ENCODE measurements at places on chromosomes 1 and 21.

- DNase-seq, result no peak
These were observed 967 bp downstream of the CENPS start for GRCh38 chr1:10431070-10431730.

GRCh38 chr1:116087628-116088027 is 23.6 kb upstream of the MAB21L3 start:
- no peak for DNase-seq

DNA sequence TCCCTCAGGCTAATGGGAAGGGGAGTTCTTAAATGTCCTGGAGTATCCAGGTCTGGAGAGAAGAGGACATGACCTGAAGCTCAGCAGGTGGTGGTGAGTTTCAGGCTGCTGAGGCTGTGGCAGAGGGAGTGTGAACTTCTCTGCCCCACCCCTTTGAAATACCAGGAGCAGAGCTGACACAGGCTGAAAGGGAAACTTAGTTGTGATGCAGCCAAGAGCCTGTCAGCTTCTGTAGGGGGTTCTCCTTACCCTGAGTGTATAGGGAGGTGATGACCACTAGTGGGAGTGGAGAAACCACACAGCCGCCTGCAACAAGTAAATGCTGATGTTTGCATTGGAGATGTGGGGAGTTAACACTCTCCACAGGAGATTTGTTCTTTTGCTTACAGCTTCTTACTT is 152.3 kb downstream of the FCRL5 start:
- DNase-seq, result no peak

- DNase-seq, result no peak
These were observed at the start of gene RXFP4 for GRCh38 chr1:155940993-155941844. Gene RXFP4, plus strand, starts transcription at chr1:155941638. Its CDS starts 72 bp downstream, at chr1:155941710.

- DNase-seq, result no peak
These were observed 87.5 kb upstream of the RHOU start for GRCh38 chr1:228647523-228648444.

DNA sequence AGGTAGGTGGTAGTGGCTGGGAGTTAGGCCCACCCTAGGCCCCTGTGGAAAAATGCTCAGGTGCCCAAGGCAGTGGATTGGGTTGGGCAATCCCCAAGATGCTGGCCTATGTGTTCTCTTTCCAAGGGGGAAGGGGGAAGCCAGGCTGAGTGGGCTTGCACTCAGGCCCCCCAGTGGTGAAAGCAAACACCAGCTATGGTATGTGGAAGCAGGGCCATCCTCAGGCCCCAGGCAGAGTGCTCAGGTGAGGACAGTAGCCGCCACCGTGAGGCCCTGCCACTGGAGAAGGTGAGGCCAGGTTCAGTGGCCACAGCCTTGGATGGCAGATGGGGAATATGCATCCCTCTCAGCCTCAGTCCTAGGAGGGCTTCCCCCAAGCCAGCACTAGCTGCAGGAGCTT is 11.8 kb downstream of the LY9 start:
- no peak for DNase-seq

- DNase-seq, result no peak
These were observed 16.8 kb downstream of the LAMC1 start for GRCh38 chr1:183039985-183040447.

- DNase-seq, result no peak
These were observed 112.0 kb downstream of the PDE4B start for GRCh38 chr1:65904681-65905083.

DNA sequence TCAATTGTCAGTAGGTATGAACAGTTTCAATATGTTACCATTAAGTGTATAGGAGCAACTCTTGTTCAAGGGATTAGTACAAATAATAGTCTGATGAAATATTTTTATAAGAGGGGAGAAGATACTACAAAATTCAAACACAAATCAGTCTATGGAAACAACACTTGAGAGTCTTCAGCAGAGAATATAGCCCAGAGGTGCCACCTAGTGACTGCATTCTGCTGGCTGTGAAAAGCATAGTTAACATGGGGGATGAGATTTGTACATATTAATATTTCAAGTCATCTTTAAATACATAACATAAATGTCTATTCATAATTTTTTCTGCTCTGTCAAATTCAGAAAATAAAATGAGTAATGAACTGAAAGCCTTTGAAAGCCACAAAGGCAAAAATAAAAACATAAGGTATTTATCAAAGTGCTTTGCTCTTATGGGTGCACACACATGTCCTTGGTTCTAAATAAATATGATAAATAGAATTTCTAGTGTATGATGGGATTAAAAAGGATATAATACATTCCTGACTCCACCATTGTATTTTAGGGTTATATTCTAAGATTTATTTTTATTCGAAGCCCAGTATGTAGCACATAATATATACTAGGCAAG is 440.9 kb upstream of the ZRANB2 start:
- DNase-seq, result no peak

DNA sequence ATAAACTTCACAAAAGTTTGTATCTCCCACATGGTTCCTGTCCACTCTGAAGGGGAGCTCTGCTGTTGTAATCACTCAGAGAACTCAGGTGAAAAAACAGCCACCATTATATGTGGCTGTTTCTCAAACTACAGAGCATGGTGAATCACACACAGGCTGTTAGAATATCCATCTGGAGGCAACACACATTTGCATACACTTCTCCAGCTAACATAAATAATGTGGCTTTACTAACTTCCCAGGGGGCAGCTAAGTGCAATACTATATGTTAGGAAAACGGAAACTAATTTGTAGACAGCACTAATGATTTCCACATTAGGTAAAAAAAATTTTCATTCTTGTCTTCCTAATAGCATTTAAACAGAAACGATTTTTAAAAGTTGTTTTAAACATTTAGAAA is 49.3 kb downstream of the PTGFR start:
- DNase-seq, result no peak

- no peak for DNase-seq
These were observed 61.3 kb downstream of the FAF1 start for GRCh38 chr1:50898773-50899172.

DNA sequence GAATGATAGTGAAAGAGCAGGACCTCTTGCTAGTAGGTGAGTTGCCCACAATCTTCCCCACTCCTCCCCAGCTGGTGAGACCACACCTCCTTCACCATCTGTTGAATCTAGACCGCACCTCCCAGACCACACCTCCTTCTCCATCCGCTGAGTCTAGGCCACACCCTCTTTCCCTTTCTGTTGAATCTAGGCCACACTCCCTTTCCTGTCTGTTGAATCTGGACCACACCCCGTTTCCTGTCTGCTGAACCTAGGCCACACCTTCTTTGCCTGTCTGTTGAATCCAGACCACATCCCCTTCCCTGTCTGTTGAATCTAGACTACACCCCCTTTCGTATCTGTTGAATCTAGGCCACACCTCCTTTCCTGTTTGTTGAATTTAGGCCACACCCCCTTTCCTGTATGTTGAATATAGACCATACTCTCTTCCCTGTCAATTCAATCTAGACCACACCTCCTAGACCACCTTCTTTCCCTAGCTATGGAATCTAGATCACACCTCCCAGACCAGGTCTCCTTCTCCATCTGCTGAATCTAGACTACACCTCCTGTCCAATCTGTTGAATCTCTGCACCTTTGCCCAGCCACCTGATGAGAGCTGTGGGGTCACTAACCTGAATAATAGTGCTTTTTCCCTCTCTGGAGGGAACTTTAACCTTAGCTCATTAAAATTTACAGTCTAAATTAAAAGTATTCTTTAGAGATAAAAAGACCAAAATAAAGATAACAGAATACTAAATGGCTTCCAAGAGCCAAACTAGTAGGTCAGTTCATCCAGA is 116.3 kb downstream of the DAB1 start:
- DNase-seq, result no peak

GRCh38 chr1:63074321-63074720 is 248.0 kb upstream of the FOXD3 start:
- DNase-seq, result no peak

GRCh38 chr1:23704834-23705495 is 13.4 kb downstream of the RPL11 start:
- DNase-seq, result no peak

GRCh38 chr1:95627244-95627643 is 393.2 kb downstream of the RWDD3 start:
- no peak for DNase-seq

GRCh38 chr1:31208361-31208945 is 31.2 kb downstream of the NKAIN1 start:
- DNase-seq, result no peak

GRCh38 chr1:106254748-106255147 is 801.7 kb upstream of the PRMT6 start:
- DNase-seq, result no peak

DNA sequence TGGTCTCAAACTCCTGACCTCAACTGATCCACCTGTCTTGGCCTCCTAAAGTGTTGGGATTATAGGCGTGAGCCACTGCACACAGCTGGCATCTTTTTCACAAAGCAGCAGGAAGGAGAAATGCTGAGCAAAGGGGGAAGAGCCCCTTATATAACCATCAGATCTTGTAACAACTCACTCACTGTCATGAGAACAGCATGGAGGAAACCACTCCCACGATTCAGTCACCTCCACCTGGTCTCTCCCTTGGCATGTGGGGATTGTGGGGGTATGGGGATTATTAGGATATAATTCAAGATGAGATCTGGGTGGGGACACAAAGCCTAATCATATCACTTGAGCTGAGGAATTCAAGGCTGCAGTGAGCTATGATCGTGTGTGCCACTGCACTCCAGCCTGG is 3.0 kb upstream of the MFSD2A start:
- no peak for DNase-seq

GRCh38 chr21:15210235-15210678 is 145.5 kb upstream of the NRIP1 start:
- DNase-seq, result no peak

GRCh38 chr1:177772386-177772960 is 197.4 kb downstream of the SEC16B start:
- DNase-seq, result no peak

DNA sequence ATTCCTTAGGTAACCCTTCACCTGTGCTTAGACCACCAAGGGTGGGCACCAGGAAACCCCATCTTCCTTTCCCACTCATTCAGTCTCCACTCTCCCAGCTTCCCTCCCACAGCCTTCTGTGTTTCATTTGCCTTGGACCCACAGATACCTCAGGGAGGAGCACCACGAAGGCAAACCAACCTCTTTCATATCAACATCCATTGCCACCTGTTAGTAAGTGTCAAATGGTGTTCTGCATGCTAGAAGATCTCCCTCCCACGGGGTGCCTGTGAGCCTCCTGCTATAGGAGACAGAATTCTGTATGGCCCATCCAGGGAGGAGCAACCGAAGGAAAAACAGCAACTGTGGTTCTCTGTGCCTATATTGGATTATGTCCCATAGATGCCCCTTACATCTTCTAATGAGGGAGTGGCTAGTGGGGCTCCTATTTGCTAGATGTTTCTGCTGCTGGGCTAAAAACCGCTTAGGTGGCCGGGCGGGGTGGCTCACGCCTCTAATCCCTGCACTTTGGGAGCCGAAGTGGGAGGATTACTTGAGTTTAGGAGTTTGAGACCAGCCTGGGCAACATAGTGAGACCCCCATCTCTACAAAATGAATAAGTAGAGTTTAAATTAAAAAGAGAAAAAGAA is 25.6 kb upstream of the SCCPDH start:
- no peak for DNase-seq

GRCh38 chr1:39277879-39278278 is 73.4 kb downstream of the MACF1 start:
- DNase-seq, result no peak

DNA sequence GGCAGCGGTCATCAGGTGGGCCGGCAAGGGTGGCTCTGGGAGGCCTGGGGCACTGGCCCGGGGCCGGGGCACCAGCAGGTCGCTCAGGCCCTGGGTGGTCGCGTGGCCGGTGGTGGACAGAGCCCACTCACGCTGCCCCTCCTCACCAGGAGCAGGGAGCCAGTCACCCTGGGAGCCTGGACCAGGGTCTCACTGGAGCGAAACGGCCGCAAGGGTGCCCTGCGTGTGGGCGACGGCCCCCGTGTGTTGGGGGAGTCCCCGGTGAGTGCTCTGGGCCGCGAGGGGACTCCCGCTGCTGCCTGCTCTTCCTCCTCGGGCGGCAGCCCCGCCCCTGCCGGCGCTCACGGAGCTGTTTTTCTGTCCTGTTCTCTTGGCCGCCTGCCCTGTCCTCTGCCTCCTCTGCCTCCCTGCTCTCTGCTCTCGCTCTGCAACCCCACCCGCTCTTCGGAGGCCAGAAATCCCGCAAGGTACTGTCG is 23.5 kb downstream of the RNF223 start:
- DNase-seq, result no peak

DNA sequence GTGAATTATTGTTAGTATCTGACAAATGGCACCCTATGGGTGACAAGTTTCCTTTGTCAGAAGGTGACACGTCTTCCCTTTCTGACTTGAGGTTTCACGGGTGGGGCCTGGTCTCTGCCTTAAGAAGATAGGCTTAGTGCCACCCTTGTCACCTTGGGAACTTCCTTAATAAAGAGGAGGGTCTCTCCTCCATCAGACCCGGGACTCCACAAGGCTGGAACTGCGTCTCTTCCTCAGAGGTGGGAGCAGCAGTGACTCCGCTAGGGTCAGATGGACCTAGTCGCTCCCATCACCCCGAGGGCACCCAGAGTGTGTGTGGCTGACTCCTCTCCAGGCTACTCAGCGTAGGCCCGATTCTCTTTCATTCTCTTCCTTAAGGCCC is 774 bp upstream of the WDTC1 start:
- no peak for DNase-seq

GRCh38 chr1:203645996-203646395 is 19.4 kb downstream of the ATP2B4 start:
- DNase-seq, result no peak

DNA sequence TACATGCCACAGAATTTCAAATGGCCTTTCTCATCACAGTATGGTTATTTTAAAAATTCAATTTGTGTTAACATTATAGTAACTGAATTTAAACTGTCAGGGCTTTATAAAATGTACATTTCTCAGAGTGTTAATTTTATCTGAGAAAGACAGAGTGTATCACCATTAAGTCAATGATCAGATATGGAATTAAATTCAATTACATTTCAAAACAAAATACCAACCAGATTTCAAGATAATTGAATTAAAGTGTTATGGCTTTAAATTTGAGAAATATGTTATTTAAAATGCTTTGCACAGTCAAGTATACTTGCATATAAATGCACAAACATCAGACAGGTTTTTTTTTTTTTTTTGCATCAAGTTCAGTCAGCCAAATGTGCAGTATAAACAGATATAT is 1574.4 kb downstream of the BRINP3 start:
- no peak for DNase-seq

- no peak for DNase-seq
These were observed 1745.3 kb downstream of the MRPL39 start for GRCh38 chr21:23861911-23862504.

GRCh38 chr21:42612390-42612789 is 41.0 kb upstream of the PDE9A start:
- no peak for DNase-seq

- DNase-seq, result no peak
These were observed 24.8 kb downstream of the TM2D1 start for GRCh38 chr1:61699911-61700851.

All from cerebellar nuclear complex (tissue), 1 donor.